ENCODE measurements at places on chromosomes 6 and 20. TPM values are rescaled to one million over a fixed set of nuclear protein-coding genes. Genes with fewer than 3 reads are reported as not detected.

DNA sequence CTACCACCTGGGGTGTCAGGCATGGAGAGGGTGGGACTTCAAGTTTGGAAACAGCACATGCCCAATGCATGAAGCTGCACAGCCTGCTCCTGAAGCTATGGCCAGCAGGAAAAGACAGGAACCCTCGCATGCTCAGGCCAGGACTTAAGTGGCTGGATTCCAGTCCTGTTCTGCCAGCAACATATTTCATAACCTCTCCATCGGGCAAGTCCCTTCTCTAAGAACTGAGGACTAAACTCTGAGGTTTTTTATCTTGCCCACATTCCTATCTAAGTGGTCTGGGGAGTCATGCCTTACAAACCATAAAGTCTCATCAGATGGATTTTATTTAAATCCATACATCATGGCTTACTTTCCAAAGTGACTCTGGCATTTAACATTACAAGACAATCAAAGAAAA, 27.5 kb upstream of the AGPAT4 start:
- H3K36me3 ChIP-seq: no peaks in the 10 kb centered on the region
- H3K4me3 ChIP-seq: no peak overlapping the region
- H3K27ac ChIP-seq: no peak overlapping the region

DNA sequence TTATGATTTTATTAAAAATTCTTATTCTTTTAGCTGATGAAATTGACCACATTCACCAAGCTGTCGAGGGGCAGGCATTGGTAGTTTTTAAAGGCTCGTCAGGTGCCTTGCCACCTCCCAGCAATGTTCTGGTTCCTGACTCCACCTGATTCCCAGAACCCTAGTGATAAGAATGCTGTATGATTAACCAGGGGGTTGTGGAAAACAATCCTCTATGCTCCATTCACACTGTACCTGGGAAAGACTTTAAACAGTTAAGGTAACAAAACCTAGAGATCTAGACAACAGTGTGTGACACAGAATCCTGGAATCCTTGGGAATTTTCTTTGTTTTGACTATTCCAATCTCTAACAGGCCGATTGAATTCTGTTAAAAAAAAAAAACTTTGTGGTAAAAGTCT, 165.7 kb upstream of the OLIG3 start:
- no peak overlapping the region for H3K27ac ChIP-seq
- no peak for DNase-seq
- no peaks in the 10 kb centered on the region for H3K4me1 ChIP-seq
- H3K4me3 ChIP-seq: no peak overlapping the region

GRCh38 chr6:71888756-71889340, 2.5 kb downstream of the RIMS1 start:
- H3K36me3 ChIP-seq: no peaks in the 10 kb centered on the region
- no peaks in the 10 kb centered on the region for H3K4me1 ChIP-seq
- H3K27me3 ChIP-seq: no peaks in the 10 kb centered on the region
- H3K27ac ChIP-seq: no peak overlapping the region

DNA sequence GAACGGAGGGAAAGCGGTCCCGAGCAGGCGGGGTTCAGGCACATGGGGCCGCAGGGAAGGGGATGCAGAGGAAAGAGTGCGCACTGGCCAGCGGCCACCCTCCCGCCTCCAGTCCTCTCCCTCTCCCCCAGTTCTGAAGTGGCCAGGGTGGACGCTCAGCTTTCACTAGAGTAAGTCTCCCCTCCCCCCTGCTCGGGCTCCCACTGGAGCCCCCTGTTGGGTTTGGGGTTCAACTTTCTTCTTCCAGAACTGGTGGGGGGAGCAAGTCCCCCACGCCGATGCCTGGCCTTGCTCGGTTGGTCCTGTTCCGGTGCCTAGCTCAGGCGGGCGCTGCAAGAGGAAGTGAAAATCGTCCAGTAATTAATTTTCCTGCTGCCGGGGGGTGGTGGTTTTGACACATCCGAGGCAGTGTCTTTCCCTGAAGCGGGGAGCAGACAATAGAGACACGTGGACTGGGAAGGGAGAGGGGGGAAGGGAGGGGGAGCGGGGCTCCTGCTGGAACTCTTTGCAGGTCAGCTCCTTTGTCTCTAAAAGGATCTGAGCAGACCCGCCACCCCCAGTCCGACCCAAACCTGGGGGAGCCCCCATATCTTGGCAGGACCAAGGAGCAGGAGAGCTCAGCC, 824 bp upstream of the SCRT2 start:
- H3K36me3 ChIP-seq: no peaks in the 10 kb centered on the region
- peaks cover 88% of the 10 kb centered on the region for H3K27me3 ChIP-seq
- H3K4me3 ChIP-seq: no peak overlapping the region
- H3K27ac ChIP-seq: no peak overlapping the region
- peaks cover 3% of the 10 kb centered on the region for H3K4me1 ChIP-seq

GRCh38 chr6:7150381-7151064, 42.8 kb downstream of the RREB1 start:
- H3K36me3 ChIP-seq: no peaks in the 10 kb centered on the region
- DNase-seq: no peak
- H3K4me3 ChIP-seq: no peak overlapping the region
- no peaks in the 10 kb centered on the region for H3K27me3 ChIP-seq

- no peaks in the 10 kb centered on the region for H3K27me3 ChIP-seq
- DNase-seq: no peak
- H3K36me3 ChIP-seq: no peaks in the 10 kb centered on the region
- no peaks in the 10 kb centered on the region for H3K4me1 ChIP-seq
These were observed 433.7 kb upstream of the MANEA start for GRCh38 chr6:95143408-95144180.

DNA sequence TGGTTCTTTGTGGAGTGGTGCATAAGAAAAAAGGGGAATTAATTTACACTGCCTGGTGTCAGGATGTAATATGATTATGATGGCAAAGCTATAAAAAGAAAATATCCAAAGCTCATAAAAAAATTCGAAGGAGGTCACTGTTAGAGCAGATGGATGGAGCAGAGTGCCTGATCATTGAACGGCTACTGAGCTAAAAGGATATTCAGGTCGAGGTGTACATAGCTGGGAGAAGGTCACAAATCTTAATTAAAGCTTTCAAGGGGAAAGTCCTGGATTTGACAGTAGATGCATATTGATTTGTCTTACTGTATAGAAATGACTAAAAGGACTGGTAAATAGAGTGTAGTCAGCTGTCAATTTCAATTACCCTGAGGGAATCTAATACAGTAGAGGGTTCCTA, 84.4 kb downstream of the PKIB start:
- no peaks in the 10 kb centered on the region for H3K4me1 ChIP-seq
- H3K27me3 ChIP-seq: no peaks in the 10 kb centered on the region
- H3K27ac ChIP-seq: no peak overlapping the region

DNA sequence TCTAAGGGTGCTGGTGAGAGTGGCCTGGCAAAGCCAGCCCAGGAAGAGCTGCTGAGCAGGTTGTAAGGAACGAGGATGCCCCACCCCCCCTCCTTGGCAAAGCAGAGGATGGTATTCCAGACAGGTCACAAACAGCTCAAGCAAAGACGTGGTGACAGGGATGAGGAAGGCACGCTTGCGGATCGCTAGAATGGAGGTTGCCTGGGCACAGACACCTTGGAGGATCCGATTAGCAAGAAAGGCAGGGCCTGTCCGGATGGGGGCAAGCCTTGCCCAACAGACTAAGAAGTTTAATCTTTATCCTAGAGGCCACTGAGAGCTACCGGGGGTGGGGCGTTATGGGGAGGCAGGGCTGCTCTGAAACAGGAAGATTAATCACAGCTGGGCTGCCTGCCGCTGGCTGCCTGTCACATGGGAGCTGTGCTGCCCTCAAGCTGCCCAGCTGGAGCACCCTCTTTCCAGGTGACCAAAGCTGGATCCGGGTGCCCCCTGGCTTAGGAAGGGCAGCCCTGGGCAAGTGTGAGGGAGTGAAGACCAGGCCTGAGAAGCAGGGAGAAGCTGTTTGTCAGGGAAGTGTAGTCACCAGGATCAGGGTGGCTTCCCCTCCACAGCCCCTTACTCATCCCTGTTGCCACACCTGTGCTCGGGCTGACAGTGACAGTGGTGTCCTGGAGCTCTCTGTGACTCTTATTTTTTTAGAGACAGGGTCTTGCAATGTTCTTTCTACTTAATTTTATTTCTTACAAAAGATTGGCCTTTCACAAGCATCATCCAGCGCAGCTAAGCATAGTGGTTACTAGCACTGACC, 9.1 kb upstream of the MAPK13 start:
- DNase-seq: peak; percentile 81
- H3K27ac ChIP-seq: peak overlapping the region; percentile 91

DNA sequence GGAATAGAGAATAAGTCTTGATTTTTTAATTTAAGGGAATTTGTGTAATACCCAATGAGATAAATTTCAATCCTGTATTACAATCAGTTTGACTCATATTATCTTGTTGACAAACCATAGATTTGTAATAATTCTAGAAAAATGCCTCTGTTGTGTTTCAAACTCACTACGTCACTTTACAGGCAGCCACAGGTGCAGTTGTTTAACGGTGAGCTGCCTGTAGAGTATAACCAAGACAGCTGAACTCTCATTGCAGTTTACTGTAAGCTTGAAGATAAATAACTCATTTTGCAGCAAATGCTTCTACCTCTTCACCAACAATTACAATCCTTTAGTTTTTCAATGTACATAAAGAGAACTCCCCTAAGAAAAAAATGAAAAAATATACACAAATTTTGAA, 114.3 kb downstream of the PRKN start:
- no peaks in the 10 kb centered on the region for H3K27me3 ChIP-seq
- no peak overlapping the region for H3K27ac ChIP-seq
- no peaks in the 10 kb centered on the region for H3K4me1 ChIP-seq
- no peaks in the 10 kb centered on the region for H3K36me3 ChIP-seq
- DNase-seq: no peak

DNA sequence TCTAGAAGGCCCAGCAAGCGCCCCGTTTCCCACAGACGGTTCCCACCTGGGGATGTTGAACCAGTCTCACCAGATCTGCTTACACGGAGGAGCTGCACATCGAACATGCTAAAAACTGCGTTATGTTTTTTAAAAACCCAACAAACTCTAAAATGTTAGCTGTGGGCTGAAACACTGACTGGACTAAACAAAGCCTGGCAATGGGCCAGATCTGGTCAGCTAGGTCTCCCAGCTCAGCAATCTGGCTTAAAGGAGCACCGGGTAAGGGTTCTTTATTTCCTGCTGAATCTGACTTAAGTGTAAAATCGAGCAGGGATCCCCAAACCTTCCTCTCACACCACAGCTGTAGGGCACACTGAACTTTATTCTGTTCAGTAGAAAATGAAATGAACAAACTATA, 156.9 kb downstream of the FOXC1 start:
- DNase-seq: no peak
- H3K4me3 ChIP-seq: no peak overlapping the region
- H3K36me3 ChIP-seq: no peaks in the 10 kb centered on the region
- no peak overlapping the region for H3K27ac ChIP-seq
- no peaks in the 10 kb centered on the region for H3K4me1 ChIP-seq

DNA sequence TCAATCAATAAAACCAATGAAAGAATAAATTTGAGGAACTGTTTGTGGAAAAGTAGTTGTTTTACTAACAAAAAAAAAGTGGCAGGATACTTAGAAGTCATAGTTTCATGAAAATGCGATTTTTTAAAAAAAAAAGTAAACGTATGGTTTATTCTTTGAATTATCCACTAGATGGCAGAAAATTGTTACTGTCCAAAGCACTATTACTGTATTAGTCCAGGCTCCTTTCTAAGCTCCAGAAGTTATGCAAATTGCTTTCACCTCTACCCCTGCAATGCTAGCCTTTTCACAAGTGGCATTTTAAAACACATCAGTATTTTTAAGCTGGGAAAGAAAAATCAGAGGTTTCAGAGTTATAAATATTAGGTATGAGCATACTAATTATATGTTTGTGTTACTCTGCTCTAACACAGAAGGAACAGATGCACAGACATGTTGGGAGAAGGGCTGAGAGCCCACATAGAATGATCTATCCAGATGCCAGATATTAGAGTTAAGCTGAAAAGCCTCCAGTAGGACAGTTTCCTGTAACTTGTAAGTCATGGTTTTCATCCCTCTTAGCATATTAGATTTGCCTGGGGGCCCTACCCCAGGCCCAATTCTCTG, 63.9 kb downstream of the FHL5 start:
- H3K4me3 ChIP-seq: no peak overlapping the region
- no peaks in the 10 kb centered on the region for H3K36me3 ChIP-seq
- H3K4me1 ChIP-seq: no peaks in the 10 kb centered on the region
- no peak overlapping the region for H3K27ac ChIP-seq
- H3K27me3 ChIP-seq: no peaks in the 10 kb centered on the region
- no peak for DNase-seq

DNA sequence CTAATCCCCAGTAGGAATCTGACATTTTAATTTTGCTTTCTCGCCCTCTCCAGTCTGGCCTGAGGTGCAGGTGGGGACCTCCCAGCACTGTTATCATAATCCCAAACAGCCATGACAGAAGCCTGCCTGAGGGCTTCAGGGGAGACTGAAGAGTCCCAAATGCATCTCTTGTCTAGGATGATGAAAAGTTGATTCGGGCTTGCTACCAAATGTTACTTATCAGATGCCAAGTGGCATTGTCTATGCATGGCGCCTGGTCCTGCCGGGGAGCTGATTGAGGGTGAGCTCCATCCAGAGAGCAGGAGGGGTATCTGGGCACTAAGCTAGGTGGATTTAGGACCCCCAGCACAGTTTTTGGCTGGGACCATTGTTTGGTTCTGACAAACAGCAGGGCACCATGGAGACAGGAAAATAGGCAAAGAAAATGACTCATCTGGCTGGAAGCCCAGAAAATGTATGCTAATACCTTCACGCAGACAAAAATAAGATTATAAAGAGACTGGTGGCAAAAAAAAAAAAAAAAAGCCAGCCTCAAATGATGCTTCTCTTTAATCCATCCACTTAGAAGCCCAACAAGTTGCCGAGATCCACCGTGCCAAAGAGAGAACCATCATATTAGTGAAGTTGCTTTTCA, 513.7 kb upstream of the SULF2 start:
- no peaks in the 10 kb centered on the region for H3K36me3 ChIP-seq
- no peaks in the 10 kb centered on the region for H3K4me1 ChIP-seq
- H3K4me3 ChIP-seq: no peak overlapping the region
- DNase-seq: peak; percentile 28
- H3K27me3 ChIP-seq: no peaks in the 10 kb centered on the region
- peak overlapping the region; percentile 57 for H3K27ac ChIP-seq

- no peaks in the 10 kb centered on the region for H3K4me1 ChIP-seq
- DNase-seq: no peak
- H3K27ac ChIP-seq: no peak overlapping the region
- H3K4me3 ChIP-seq: no peak overlapping the region
- no peaks in the 10 kb centered on the region for H3K27me3 ChIP-seq
These were observed 113.5 kb upstream of the GLP1R start for GRCh38 chr6:38935051-38935450.

GRCh38 chr20:2955257-2955970, 82.1 kb downstream of the PTPRA start:
- no peak overlapping the region for H3K27ac ChIP-seq
- H3K4me1 ChIP-seq: no peaks in the 10 kb centered on the region
- H3K4me3 ChIP-seq: no peak overlapping the region
- H3K36me3 ChIP-seq: no peaks in the 10 kb centered on the region
- H3K27me3 ChIP-seq: no peaks in the 10 kb centered on the region

DNA sequence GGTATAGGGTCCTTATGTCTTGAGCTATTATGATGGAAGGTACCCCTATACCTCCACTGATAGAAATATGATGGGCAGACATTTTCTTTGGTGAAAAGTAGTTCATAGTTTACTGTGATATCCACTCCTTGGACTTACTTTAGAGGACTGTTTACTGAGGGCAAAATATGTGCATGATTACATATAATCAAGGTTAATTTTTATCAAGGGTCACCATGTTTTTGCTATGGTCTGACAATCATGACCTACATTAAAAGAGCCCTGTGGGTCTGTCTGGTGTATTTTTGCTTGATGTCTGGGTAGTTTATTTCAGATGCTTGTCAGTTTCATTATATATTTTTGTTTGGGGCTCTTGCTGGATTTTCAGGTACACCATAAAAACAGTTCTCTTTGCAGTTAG, 40.1 kb downstream of the CDKAL1 start:
- H3K4me3 ChIP-seq: no peak overlapping the region
- H3K4me1 ChIP-seq: no peaks in the 10 kb centered on the region

The CST4 gene
- total RNA-seq: not detected

The CFB gene
- total RNA-seq: 36.3 TPM

The ATP9A gene
- total RNA-seq: 50.8 TPM

The TNFRSF6B gene
- total RNA-seq: 7.4 TPM

The TTLL9 gene
- total RNA-seq: 2.9 TPM

The DCDC2 gene
- total RNA-seq: 9.5 TPM

Measured in breast epithelium (tissue), 4 donors.